AG10803 (cell line): ENCODE measurements at places on chromosomes 3 and 15.
A peak's percentile ranks its signal among the peaks of the same experiment; 100 is the strongest.

DNA sequence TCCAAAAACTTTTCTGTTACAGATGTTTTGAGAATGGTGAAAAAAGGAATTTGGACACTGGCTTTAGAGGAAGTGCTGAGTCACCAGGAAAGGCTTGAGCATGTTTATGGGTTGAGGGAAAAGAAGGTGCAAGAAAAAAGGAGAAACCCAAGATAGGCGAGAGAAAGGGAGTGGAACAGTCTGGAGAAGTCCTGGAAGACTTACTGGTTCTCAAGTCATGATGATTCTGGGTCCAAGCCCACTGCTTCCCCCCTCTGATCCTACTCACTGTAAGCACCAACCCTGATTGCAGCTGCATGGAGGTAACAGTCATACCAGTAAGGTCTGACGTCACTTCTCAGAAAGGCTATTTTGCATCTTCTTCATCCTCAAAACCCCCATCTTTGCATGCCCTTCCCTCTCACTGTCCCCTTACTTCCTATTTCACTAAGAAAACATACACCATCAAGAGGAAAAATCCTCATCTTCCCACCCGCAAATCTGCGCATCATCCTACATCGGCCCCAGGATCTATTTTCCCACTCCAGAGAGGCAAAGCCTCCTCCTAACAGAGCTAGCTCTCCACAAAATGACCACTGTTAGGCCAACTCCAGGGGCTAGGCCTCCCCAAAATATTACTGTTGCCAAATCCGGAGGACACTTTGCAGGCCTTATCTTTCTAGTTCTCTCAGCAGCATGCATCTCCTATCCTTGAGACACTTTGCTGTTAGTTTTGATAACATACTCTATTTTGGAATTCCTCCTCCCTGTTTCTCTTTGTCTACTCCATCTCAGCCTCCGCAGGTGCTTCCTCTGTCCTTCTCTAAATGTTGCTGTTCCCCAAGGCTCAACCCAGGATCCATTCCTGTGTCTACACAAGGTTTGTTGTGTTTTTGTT is 3.2 kb upstream of the ATP13A3 start:
- DNase-seq: peak; percentile 55

- DNase-seq: peak; percentile 61
Measured at GRCh38 chr3:86921971-86922680, 68.8 kb downstream of the VGLL3 start.

GRCh38 chr3:161386991-161387770 is 15.9 kb upstream of the SPTSSB start:
- DNase-seq: no peak

- peak; percentile 10 for DNase-seq
Measured at GRCh38 chr3:196138482-196139254, 56.8 kb upstream of the TFRC start.

- DNase-seq: peak; percentile 66
Measured at GRCh38 chr15:71011503-71012155, 103.6 kb upstream of the THSD4 start.

DNA sequence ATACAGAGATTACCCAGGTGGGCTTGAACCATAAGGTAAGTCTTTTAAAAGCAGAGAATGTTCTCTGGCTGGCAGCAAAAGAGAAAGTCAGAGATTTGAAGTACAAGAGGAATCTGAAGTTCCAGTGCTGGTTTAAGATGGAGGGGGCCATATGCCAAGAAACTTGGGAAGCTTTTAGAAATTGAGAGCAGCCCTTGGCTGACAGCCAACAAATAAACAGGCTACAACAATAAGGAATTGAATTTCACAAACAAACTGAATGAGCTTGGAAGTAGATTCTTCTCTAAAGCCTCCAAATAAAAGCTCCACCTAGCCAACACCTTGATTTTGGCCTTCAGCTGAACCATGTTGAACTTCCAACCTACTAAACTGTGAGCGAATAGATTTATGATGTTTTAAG is 85.7 kb downstream of the TRIM42 start:
- no peak for DNase-seq

GRCh38 chr15:70127770-70128413 is 30.2 kb upstream of the TLE3 start:
- no peak for DNase-seq

GRCh38 chr3:119894195-119894594 is 112.3 kb downstream of the NR1I2 start:
- no peak for DNase-seq

DNA sequence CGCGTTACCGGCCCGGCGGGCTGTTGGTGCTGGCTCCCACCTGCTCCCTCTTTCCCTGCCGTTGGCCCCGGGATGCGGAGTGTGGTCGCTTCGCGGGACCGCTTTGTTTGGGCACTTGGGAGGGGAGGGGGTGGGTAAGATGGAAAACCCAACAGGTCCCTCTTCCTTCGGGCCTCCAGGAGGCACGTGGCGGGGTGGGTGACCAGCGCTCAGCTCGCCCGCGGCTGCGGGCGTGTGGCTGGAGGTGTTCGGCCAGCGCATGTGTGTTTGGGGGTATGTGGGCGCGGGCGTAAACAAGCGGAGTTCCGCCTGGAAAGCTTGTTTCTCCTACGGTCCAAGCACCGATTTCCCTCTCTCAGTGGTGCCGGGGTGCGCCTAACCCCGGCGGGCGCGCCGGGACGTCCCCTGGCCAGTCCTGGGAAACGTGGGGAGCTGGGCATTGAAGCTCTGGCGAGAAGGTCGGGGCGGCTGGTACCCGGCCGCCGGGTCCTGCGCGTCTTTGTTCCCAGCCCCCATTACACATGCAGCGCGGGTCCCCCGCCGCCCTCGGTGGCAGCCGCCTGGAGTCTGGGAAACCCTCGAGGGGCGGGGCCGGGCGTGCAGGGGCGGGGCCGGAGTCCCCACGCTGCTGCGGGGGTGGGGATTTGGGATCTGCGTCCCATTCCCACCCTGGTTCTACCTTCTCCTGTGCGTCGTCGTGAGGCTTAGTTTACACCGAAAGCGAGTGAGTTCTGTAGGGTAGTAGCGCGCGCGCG is 1.4 kb downstream of the ACVR2B start:
- DNase-seq: no peak

GRCh38 chr3:112629425-112629824 is 11.5 kb downstream of the CCDC80 start:
- peak; percentile 99 for DNase-seq

DNA sequence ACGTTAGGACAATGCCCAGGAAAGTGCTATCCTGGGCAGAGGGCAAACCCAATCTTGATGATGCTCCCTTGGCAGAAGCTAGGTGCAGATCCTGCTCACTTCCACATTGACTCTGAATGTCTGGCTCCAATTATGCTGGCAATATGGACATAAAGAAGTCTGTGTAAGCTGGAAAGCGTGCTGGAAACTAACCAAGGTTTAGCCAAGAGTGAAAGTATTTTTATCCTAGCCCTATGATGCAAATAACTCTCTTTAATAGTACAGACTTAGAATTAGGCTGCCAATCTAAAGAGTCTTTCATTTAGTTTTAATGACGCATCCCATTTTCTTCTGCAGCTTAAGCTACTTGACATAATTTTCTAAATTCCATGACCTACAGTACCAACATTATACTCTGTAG is 571.8 kb downstream of the TUSC7 start:
- DNase-seq: peak; percentile 10

GRCh38 chr3:100047455-100048141 is 66.7 kb downstream of the FILIP1L start:
- peak; percentile 85 for DNase-seq

GRCh38 chr3:33111581-33111980 is 2.2 kb upstream of the CRTAP start:
- DNase-seq: no peak

GRCh38 chr3:97841304-97841703 is 19.5 kb downstream of the CRYBG3 start:
- DNase-seq: no peak

- no peak for DNase-seq
Measured at GRCh38 chr15:63350178-63350621, 31.4 kb downstream of the CA12 start.

- no peak for DNase-seq
Measured at GRCh38 chr3:177640319-177640965, 443.2 kb upstream of the TBL1XR1 start.

DNA sequence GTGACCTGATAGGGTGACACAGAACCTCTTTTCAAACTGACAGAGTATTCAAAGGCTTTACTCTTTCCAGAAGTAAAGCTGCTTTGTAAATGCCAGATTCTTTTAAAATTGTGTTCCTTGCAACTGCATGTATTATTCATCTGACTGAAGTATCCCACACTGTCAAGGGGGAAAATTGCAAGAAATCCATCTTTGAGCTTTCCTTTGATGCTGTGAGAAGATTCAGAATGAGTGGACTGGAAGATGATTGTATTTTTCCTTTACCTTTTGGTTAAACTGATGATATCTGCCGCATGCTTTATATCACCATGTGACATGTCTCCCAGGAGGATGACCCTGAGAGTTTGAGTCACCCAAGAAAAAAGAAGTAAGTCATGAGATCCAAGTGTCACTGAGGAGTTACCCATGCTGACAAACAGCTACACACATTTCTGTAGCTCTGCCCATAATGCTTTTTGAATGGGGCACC is 250.8 kb upstream of the CBLB start:
- no peak for DNase-seq

DNA sequence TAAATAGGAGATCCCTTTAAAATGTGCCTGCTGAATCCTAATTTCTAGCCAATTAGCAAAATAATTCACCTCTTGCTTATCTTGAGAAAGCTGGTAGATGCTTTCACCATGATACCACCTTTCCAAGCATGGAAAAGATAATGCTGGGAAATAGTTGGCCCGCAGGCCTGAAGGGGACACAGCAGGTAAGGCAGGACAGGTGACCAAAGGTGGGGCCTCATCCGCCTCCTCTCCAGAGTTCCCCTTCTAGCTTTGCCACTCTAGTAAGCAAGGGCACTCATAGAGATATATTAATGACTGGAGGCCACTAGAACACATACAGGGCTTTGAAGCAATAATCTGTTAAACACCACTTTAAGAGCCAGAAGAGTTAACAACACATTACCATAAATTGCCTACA is 45.5 kb downstream of the SATB1 start:
- no peak for DNase-seq

GRCh38 chr15:48423896-48424475 is 92.8 kb downstream of the DUT start:
- DNase-seq: no peak

DNA sequence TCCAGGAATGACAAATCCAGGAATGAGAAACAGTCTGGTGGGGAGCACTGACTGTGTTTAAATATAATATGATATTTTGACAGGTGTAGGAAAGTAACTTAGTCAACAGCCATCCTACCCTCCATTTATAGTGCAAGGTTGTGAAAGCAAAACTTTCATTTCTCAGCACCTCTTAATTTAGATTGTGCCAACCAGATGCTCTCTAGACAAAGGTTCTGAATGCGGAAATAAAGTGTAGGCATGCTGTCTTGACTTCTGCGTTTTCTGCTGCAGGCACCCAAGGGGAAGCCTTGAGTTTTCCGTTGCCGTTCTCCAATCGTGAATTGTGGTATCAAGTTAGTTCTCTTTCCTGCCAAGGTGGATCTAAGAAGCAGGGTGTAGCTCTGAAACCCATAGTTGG is 261.9 kb upstream of the SUCLG2 start:
- DNase-seq: no peak
